ENCODE measurements at places on chromosomes 5 and 9. TPM values are rescaled to one million over a fixed set of nuclear protein-coding genes. Genes with fewer than 3 reads are reported as not detected.
A peak's percentile ranks its signal among the peaks of the same experiment; 100 is the strongest.

GRCh38 chr9:78143281-78144007 is 92.4 kb upstream of the CEP78 start:
- H3K27ac ChIP-seq = no peak overlapping the region
- no peaks in the 10 kb centered on the region for H3K36me3 ChIP-seq
- no peaks in the 10 kb centered on the region for H3K4me1 ChIP-seq
- no peak for DNase-seq
- H3K27me3 ChIP-seq = no peaks in the 10 kb centered on the region

DNA sequence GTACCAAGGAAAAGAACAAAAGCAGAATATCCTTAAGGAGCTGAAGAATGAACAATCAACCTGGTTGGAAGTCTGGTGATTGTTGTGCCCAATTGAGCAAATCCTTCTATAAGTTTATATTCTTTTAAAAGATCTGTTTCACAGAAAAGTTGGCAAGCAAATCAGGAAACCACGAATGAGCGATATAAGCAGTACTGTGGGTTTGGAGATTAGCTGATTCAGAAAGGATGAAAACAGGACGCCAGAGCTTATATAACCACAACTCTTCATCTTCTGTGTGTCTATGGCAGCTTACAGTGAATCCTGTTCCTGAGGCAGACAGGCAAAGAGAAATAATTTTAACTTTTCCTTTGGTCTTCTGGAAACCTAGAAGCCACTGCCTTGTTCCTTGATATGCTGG is 61.7 kb downstream of the SLC38A9 start:
- DNase-seq = peak; percentile 27
- no peaks in the 10 kb centered on the region for H3K36me3 ChIP-seq
- H3K27me3 ChIP-seq = no peaks in the 10 kb centered on the region
- no peak overlapping the region for H3K27ac ChIP-seq

GRCh38 chr5:2735996-2736395 is 15.5 kb downstream of the IRX2 start:
- no peaks in the 10 kb centered on the region for H3K36me3 ChIP-seq
- H3K4me1 ChIP-seq = no peaks in the 10 kb centered on the region
- DNase-seq = no peak
- H3K4me3 ChIP-seq = no peak overlapping the region
- H3K27me3 ChIP-seq = no peaks in the 10 kb centered on the region

GRCh38 chr9:134842321-134842720 is 38.3 kb upstream of the FCN2 start:
- H3K4me1 ChIP-seq = no peaks in the 10 kb centered on the region
- DNase-seq = no peak
- H3K4me3 ChIP-seq = no peak overlapping the region
- no peak overlapping the region for H3K27ac ChIP-seq
- H3K27me3 ChIP-seq = no peaks in the 10 kb centered on the region

GRCh38 chr5:145585-146323 is 45.5 kb upstream of the LRRC14B start:
- H3K27ac ChIP-seq = no peak overlapping the region
- H3K36me3 ChIP-seq = no peaks in the 10 kb centered on the region
- H3K4me1 ChIP-seq = no peaks in the 10 kb centered on the region
- no peak for DNase-seq

GFPT2 gene
- total RNA-seq = not detected

- H3K36me3 ChIP-seq = no peaks in the 10 kb centered on the region
- H3K4me1 ChIP-seq = no peaks in the 10 kb centered on the region
- no peak overlapping the region for H3K4me3 ChIP-seq
- DNase-seq = no peak
- H3K27me3 ChIP-seq = no peaks in the 10 kb centered on the region
These were observed 75.7 kb downstream of the WNK2 start for GRCh38 chr9:93259490-93260262.

GRCh38 chr9:115416299-115416698 is 298.3 kb upstream of the TNC start:
- no peaks in the 10 kb centered on the region for H3K4me1 ChIP-seq
- no peaks in the 10 kb centered on the region for H3K36me3 ChIP-seq
- H3K27me3 ChIP-seq = no peaks in the 10 kb centered on the region
- no peak for DNase-seq
- H3K4me3 ChIP-seq = no peak overlapping the region

DNA sequence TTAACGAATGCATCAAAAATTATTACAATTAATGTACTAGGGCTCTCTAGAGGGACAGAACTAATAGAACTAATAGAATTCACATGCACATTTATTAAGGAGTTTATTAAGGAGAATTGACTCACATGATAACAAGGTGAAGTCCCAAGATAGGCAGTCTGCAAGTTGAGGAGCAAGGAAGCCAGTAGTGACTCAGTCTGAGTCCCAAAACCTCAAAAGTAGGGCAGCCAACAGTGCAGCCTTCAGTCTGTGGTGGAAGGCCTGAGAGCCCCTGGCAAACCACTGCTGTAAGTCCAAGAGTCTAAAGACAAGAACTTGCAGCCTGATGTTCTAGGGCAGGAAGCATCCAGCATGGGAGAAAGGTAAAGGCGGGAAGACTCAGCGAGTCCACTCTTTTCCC is 633.8 kb downstream of the SEMA5A start:
- no peak for DNase-seq
- H3K4me3 ChIP-seq = no peak overlapping the region
- no peaks in the 10 kb centered on the region for H3K36me3 ChIP-seq
- H3K4me1 ChIP-seq = no peaks in the 10 kb centered on the region
- H3K27ac ChIP-seq = no peak overlapping the region

RAI14 gene
- total RNA-seq = 0.32 TPM

ENG gene
- total RNA-seq = 12.5 TPM

NDST1 gene
- 1.2 TPM for total RNA-seq

DNA sequence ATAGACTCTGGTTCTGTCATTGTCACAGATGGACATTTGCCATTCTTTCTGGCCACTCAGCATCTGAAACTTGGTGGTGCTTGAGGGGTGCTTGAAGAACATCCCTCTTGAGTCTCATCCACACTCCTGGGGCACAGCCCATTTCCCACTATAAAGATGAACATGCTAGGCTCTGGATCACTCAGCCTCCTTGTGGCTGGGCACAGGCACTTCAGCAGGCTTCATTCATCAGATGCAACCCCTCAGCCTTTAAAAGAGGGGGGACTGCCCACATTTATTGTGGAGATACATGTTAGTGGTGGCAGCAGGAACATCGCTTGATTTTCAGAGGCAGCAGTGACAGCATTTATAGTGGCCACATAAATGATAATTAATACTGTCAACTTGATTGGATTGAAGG is 124.7 kb upstream of the NIPBL start:
- no peak overlapping the region for H3K27ac ChIP-seq
- no peak overlapping the region for H3K4me3 ChIP-seq
- no peaks in the 10 kb centered on the region for H3K27me3 ChIP-seq
- no peak for DNase-seq
- H3K4me1 ChIP-seq = no peaks in the 10 kb centered on the region
- H3K36me3 ChIP-seq = no peaks in the 10 kb centered on the region

ARL14EPL gene
- not detected for total RNA-seq

PRRC1 gene
- 49.4 TPM for total RNA-seq

DNA sequence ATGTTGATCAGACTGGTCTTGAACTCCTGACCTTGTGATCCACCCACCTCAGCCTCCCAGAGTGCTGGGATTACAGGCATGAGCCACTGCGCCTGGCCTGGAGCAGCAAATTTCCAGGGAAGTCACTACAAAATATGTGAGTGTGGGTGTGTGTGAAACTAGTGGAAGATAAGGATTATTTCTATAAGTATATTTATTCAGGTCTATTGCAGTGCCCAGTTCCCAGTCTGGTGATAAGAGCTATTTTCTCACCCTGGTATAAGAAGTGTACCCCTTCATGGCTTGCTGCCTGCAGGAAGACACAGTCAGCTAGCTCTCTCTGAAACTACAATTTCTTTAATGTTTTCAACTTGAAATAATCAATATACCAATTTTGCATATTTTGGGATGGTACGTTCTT is 37.1 kb downstream of the TARS1 start:
- no peak overlapping the region for H3K4me3 ChIP-seq
- DNase-seq = no peak
- H3K4me1 ChIP-seq = no peaks in the 10 kb centered on the region
- peaks cover 23% of the 10 kb centered on the region for H3K36me3 ChIP-seq

IL13 gene
- total RNA-seq = not detected

GRCh38 chr9:27572918-27573633 is at the start of gene C9orf72:
TSS of gene C9orf72 (minus strand) at chr9:27573481. CDS start at chr9:27567120, 6,361 bp downstream.
- H3K27ac ChIP-seq = peak within 1 kb of the TSS; percentile 99
- H3K4me1 ChIP-seq = peaks cover 10% of the 10 kb centered on the region
- H3K27me3 ChIP-seq = no peaks in the 10 kb centered on the region

GRCh38 chr5:135437796-135438560 is 9.2 kb downstream of the DCANP1 start:
- H3K27me3 ChIP-seq = no peaks in the 10 kb centered on the region
- no peak overlapping the region for H3K4me3 ChIP-seq
- H3K27ac ChIP-seq = no peak overlapping the region
- no peaks in the 10 kb centered on the region for H3K4me1 ChIP-seq

GRCh38 chr5:41770799-41771198 is 99.4 kb downstream of the OXCT1 start:
- no peaks in the 10 kb centered on the region for H3K36me3 ChIP-seq
- no peak overlapping the region for H3K4me3 ChIP-seq
- DNase-seq = no peak
- H3K27ac ChIP-seq = no peak overlapping the region

DNA sequence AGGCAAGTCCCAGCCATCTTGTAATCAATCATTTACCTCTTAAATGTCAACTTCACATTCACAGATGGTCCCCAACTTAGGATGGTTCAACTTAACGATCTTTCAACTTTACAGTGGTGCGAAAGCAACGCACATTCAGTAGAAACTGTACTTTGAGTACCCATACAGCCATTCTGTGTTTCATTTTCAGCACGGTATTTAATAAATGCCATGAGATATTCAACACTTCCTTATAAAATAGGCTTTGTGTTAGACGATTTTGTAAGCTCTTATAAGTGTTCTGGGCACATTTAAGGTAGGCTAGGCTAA is 47.1 kb upstream of the ANGPTL2 start:
- H3K4me1 ChIP-seq = no peaks in the 10 kb centered on the region
- H3K27ac ChIP-seq = no peak overlapping the region
- H3K27me3 ChIP-seq = no peaks in the 10 kb centered on the region
- H3K36me3 ChIP-seq = no peaks in the 10 kb centered on the region

DNA sequence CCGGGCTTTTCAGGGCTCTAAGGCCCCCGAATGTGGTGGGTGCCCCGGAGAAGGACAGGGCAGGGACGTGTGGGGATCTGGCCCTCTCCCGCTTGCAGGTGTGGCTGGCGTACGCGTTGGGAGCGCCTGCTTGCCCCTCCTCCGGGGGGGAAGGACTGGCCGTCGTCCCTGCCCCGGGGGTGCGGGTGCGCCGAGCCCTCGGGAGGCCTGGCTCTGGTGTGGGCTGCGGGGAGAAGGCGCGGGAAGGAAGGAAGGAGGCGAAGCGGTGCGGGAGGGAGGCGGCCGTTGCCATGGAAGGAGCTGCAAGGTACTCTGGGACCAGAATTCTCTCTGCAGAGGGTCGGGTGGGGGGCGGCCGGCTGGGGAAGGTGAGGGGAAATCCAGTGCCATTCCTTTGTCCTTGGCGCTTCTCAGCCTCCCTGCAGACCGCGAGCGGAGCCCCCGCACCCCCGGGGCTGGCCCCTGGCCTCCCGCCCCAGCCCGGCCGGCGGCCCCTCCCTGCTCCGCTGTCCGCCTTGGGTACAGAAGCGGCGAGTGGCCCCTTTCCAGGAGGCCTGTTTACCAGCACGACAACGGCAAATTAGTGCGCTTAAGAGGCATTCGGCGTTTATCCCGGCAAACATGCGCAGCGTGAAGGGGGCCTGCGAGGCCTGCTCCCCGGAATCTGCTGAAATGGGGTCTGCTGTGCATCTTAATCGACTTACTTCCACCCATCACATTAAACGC is 67.1 kb upstream of the UNC5A start:
- DNase-seq = no peak
- H3K4me3 ChIP-seq = no peak overlapping the region
- no peaks in the 10 kb centered on the region for H3K27me3 ChIP-seq

GRM6 gene
- total RNA-seq = not detected

SH3GL2 gene
- not detected for total RNA-seq

GRCh38 chr5:5217371-5217770 is 77.2 kb downstream of the ADAMTS16 start:
- no peak overlapping the region for H3K27ac ChIP-seq
- no peaks in the 10 kb centered on the region for H3K4me1 ChIP-seq
- H3K27me3 ChIP-seq = no peaks in the 10 kb centered on the region
- H3K4me3 ChIP-seq = no peak overlapping the region
- H3K36me3 ChIP-seq = no peaks in the 10 kb centered on the region

DNA sequence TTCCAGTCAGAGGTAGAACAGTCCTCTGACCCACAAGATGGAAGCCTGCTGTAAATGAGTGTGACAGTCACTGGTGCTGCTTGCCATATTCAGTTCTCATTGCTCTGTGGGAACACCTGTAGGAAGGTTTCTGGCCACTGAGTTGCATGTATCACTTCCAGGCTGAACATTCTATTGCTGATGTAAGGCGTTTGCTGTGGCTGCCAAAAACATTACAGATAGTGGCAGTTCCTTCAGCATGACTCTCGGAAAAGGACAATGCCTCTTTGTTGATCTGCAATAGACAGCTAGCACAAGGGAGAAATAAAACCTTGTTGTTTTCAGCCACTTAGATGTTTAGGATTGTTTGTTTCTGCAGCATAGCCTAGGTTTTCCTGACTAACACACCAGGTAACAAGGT is 217.2 kb downstream of the AGTPBP1 start:
- H3K4me1 ChIP-seq = no peaks in the 10 kb centered on the region
- no peak overlapping the region for H3K4me3 ChIP-seq
- H3K36me3 ChIP-seq = no peaks in the 10 kb centered on the region
- no peaks in the 10 kb centered on the region for H3K27me3 ChIP-seq

DNA sequence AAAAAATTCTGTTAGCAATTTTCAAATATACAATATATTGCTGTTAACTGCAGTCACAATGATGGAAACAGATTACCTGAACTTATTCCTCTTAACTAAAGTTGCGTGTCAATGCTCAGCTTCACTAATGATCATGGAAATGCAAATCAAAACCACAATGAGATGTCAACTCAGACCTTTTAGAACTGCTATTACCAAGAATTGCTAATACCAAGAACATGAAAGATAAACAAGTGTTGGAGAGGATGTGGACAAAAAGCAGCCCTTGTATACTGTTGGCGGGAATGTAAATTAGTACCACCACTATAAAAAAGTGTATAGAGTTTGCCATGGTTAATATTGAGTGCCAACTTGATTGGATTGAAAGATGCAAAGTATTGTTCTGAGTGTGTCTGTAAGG is 1409.7 kb upstream of the CDH18 start:
- DNase-seq = no peak
- no peaks in the 10 kb centered on the region for H3K27me3 ChIP-seq
- no peaks in the 10 kb centered on the region for H3K4me1 ChIP-seq
- no peaks in the 10 kb centered on the region for H3K36me3 ChIP-seq
- H3K27ac ChIP-seq = no peak overlapping the region
- H3K4me3 ChIP-seq = no peak overlapping the region

GRCh38 chr9:136552117-136552703 is 6.4 kb upstream of the NOTCH1 start:
- H3K27me3 ChIP-seq = no peaks in the 10 kb centered on the region
- no peak overlapping the region for H3K4me3 ChIP-seq
- DNase-seq = peak; percentile 27
- no peaks in the 10 kb centered on the region for H3K36me3 ChIP-seq

ACER2 gene
- total RNA-seq = 2.5 TPM

PBX3 gene
- 25.1 TPM for total RNA-seq

SLIT3 gene
- total RNA-seq = not detected
